ENCODE measurements at places on chromosomes 7 and 10.
A peak's percentile ranks its signal among the peaks of the same experiment; 100 is the strongest.

DNA sequence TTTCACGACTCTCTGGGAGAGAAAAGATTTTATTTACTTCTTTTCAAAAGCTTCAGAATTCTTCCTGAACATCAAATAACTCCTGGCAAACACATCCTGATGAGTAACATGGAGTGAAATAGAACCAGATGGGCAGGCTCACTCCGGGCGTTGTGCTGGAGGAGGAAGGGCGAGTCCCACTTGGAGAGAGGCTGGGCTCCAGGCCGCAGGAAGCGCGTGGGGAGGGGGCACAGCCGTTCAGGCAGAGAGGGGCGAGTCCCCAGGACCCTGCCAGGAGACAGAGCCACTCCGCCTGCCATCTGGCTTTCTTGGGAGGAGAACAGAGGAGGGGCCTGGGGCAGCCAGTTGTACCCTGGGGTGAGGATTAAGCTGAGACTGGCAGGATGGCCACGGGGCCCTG, 265.9 kb upstream of the ZMIZ1 start:
- peak; percentile 50 for DNase-seq

- no peak for DNase-seq
These were observed 180.5 kb downstream of the NRP1 start for GRCh38 chr10:33153968-33154327.

DNA sequence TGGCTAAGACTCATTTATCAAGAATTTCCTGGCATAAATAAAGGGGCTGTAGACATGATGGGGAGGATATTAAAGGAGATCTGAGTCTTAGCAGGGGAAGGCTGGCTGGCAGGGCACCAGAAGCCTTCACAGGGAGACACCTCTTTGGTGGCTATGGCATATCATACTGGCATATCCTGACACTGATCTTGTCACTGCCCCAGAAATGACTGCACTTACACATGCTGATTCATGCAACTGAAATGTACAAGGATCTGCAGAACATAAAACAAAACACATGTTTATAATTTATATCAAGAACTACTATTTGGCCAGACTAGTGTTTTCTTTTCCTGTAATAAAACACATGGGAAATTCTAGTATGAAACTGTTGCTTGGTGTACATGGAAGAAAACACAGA, 5.5 kb upstream of the LIPN start:
- DNase-seq, result no peak

DNA sequence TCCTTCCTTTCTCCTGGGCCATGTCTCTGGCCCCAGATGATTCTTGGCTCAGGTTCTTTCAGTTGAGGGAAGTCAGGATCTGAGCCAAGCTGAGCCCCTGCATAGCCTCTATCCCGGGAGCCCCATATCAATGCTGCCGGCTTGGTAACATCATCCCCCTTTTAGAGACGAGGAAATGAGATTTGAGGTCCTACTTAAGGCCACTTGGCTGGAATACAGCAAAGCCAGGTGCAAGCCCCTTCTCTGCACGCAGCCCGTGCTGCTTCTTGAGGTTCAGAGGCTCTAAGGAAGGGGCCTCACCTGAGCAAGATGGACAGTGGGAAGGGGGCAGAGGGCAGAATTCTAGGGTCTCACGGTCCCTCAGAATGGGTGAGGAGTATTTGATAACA, 2.4 kb upstream of the IRF5 start:
- DNase-seq, result no peak

GRCh38 chr10:17912754-17913153, 39.0 kb upstream of the SLC39A12 start:
- DNase-seq, result no peak

DNA sequence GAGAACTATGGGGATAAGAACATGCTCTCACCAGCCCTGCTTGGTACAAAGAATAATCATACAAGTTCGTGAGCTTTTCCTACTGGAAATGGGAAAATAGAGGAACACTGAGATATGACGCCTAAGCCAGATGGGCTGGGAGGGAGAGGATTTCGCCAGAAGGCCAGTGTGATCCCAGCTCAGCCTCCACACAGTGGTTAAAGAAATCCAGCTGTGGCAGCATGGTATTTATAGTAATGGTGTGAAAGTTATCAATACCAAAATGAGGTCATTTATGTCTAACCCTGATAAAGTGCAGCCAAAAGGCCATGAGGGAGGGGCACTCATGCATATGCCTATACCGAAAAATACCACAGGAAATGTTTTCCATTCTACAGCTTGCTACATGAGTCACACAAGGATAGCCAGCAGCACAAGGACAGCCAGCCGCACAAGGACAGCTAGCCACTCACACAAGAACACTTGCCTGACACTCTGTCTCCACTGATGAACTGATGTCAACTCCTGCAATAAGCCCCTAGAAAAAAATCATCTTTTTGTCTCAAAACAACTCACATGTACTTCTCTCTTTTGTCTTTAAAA, 49.4 kb downstream of the FRMPD2 start:
- no peak for DNase-seq

GRCh38 chr10:102327002-102327401, 68.5 kb upstream of the NFKB2 start:
- no peak for DNase-seq

DNA sequence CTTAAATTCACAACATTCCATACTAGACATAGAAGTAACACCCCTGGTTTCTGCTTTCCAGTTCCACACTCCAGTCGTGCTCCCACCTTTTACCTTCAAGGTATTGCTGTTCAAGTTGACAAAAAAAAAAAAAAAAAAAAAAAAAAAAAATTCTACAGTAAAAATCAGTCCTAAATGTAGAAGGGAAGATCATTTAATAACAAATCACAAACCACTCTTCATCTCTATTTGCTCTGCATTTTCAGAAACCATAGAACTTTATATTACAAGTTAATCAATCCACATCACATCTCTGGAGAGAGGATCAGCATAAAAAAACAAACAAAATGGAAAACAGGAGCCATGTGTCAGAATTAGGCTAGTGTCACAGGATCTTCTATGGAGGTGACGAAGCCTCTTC, 206.3 kb upstream of the KLF14 start:
- DNase-seq, result no peak

DNA sequence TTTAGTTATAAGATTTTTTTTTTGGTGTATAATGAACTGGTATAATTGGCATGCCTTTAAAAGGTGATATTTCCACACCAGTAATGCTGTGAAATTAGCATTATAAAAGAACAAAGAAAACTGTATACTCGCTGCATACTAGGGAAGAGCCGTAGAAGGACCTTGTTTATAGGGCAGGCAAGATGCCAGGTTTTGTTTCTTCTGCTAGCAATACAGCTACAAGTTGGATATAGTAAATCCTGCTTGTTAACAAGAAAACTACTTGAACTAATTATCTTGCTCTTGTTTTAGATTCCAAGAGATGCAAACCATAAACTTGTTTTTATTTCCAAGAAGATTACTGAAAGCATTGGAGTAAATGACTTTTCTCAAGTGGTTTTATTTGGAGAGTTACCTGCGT, 1.9 kb downstream of the DNAH11 start:
- DNase-seq, result no peak

GRCh38 chr10:132532749-132533560, 4.6 kb upstream of the INPP5A start:
- DNase-seq, result no peak

DNA sequence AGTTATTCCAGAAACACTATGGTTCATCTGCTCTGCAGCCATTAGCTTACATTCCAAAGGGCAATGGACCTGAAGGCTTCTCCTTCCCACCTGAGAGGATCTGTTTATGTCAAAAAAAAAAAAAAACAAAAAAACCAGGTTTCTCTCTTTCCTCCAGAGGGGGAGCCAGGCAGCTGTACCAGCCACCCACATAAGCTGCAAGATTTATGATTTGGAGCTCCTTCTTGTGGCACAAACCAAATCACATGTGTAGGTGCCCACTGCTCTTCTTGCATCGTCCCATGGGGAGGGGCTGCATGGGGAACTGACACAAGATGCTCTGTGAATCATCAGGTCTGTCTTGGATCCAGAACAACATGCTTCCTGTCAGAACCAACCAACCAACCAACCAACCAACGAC, 231.6 kb upstream of the IGFBP3 start:
- DNase-seq, result no peak

- no peak for DNase-seq
These were observed at the start of gene SLC26A5 for GRCh38 chr7:103446049-103446520. TSS of gene SLC26A5 (minus strand) at chr7:103446207. CDS start at chr7:103421514, 24,693 bp downstream.

DNA sequence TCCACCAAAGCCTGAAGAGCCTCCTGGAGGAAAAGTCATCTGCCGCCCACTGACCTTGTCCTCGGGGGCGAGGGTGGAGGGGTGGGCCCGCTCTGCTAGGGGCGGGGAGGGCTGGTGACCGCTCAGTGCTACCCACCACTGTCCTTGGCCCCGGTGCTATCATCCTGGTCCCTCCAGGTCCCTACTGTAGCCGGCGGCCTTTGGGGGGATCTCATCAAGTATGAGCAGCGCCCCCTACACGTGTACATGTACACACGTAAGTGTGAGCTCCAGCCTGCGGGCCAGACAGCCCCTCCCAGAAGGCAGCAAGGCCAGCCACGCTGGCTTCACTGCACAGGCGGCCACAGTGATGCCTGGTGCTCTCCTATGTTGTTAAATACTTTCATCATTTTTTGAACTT, 19.6 kb downstream of the TTYH3 start:
- DNase-seq, result no peak

DNA sequence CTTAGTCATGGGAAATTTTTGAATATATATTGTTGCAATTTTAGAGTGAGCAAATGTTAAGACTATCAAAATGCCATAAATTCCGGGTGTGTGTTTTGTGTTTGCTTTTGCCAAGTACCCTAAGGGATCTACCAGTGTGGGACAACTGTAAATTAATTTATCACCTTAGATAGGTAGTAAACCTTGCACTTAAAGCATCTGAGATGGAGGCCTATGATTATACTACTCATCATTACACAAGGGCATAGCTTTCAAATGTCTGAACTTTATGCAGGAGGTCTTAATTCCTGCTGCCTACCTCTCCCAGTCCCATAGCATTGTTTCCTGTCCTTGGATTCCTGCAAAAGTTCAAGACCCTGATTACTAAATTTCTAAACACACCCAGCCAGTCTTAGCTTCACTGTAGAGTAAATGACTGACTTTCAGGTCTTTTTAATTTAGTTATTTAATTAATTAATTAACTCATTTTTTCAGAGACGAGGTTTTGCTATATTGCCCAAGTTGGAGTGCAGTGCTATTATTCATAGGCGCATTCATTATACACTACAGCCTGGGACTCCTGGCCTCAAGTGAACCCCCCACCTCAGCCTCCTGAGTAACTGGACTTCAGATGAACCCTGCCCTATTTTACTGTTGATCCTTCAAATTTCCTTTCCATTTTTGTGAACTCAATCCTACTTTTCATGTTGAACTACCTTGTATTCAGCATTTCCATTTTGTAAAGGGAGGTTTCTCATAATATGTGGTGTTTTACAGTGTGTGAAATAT, 47.0 kb downstream of the THSD7A start:
- DNase-seq, result no peak

DNA sequence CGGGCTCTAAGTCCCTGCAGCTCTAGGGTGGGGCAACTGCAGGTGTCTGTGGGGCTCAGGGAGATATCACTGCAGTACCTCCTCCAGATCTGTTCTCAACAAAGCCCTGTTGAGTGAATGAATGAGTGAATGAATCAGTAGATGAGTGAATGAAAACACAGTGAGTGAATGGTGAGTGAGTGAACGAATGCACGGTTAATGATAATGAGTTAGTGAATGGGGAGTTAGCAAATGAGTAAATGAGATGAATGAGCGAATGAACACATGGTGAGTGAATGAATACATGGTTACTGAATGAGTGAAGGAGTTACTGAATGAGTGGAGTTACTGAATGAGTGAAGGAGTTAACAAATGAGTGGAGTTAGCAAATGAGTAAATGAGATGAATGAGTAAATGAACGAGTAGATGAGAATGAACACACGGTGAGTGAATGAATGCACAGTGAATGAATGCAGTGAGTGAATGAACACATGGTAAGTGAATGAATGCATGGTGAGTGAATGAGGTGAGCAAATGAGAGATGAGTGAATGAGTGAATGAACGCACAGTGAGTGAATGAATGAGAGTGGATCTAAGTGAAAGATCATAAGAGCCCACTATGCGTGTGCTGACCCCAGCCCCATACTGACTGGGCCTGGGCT, 34.3 kb downstream of the STK32C start:
- DNase-seq, result no peak

GRCh38 chr7:37379546-37380277, 69.0 kb downstream of the ELMO1 start:
- DNase-seq, result no peak

DNA sequence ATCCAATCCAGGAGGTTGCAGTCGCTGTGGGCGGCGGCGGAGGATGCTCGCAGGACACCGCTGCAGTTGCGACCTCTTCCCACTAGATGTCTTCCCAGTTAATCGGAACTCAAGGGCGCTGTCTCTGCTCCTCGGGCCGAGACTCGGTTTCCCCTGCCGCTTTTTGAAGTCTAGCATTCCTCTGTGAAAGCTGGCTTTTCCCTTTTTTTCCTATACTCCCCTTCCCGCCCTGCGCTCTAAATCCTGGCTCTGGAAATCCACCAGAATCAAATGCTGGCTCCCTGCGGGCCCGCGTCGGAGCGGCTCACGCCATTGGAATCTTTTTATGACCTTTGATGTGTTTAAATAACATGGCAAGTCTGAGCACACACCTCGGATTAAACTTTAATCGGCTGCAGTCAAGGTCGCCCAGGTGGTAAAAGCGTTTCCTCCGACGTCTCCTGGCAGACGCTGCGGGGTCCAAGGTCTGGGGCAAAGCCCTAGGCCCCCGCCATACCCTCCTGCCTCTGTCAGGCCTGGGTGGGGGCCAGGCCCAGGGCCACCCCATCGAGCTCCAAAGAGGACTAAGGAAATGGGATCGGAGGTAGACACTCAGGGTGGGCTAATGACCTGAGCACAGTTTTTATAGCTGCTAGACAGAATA, 10.7 kb upstream of the HOXA13 start:
- no peak for DNase-seq
